ENCODE measurements at places on chromosomes 12 and 14.

- DNase-seq: no peak
Measured at GRCh38 chr14:51004801-51005526, 60.7 kb upstream of the PYGL start.

DNA sequence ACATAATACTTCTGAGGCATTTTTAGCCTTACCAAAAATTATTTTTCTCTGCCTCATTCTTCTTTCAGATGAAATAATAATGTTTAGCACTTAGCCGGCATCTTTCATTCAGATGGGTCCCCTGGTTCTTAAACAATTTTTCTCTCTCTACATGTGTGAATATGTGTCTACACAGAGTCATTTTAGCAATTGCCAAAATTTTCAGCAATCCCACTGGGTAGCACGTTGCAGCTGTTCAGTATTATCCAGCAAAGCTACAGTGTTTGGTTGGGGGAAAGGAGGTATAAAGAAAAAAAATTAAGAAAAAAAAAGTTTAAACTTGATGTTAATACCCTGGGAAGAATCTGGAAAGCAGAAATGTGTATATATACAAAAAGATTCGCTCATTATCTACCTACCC is 160.5 kb upstream of the TRHDE start:
- DNase-seq: no peak

DNA sequence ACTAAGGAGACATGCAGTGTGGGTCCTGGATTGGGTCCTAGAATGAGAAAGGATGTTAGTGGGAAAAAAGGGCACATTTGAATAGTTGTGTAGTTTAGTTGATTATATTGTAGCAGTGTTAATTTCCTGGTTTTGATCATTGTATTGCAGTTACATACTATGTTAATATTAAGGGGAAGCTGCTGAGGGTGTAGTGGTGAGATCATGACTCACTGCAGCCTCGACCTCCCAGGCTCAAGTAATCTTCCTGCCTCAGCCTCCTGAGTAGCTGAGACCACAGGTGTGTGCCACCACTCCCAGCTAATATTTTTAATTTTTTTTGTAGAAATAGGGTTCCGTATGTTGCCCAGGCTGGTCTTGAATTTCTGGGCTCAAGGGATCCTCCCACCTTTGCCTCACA is 21.7 kb downstream of the BORCS5 start:
- DNase-seq: no peak

DNA sequence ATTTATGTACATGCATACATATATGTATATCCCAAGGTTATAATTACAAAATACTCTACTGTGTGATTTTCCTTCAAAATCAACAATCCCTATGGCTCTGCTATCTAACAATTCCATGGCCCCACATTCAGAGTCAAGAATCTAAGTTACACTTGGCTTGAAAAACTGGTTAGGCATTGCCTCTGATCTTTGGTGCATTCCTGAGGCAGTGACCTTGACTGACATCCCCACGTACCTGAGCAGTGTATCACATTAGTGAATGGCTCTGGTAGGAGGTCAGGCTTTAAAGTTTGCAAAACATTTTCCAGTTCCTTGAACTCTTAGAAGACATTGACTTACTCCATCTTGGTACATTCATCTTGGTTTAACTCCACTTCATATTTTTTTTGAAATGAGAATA is 8.5 kb upstream of the STON2 start:
- DNase-seq: no peak

GRCh38 chr12:108495054-108495453 is 20.0 kb upstream of the FICD start:
- peak; percentile 39 for DNase-seq

All from HS-27A (cell line).